Stimulated activated CD8-positive, alpha-beta memory T cell treated with anti-CD3 and anti-CD28 coated beads, Interleukin-7, amount 100 ng/mL, for 48 hours (primary cell): ENCODE measurements at places on chromosomes 7 and 10.

GRCh38 chr7:134293002-134293740 is 23.6 kb downstream of the SLC35B4 start:
- DNase-seq = no peak

- no peak for DNase-seq
Observed at GRCh38 chr7:88217675-88218428, 2.0 kb downstream of the SRI start.

- no peak for DNase-seq
Observed at GRCh38 chr7:36496576-36496975, 106.9 kb downstream of the ANLN start.

- no peak for DNase-seq
Observed at GRCh38 chr10:44046605-44047004, 338.3 kb downstream of the CXCL12 start.

- DNase-seq = no peak
Observed at GRCh38 chr10:130487566-130487965, 351.4 kb downstream of the GLRX3 start.

GRCh38 chr7:15143121-15143520 is 240.6 kb upstream of the DGKB start:
- no peak for DNase-seq

GRCh38 chr7:102834466-102834865 is 78.3 kb upstream of the LRRC17 start:
- DNase-seq = no peak

DNA sequence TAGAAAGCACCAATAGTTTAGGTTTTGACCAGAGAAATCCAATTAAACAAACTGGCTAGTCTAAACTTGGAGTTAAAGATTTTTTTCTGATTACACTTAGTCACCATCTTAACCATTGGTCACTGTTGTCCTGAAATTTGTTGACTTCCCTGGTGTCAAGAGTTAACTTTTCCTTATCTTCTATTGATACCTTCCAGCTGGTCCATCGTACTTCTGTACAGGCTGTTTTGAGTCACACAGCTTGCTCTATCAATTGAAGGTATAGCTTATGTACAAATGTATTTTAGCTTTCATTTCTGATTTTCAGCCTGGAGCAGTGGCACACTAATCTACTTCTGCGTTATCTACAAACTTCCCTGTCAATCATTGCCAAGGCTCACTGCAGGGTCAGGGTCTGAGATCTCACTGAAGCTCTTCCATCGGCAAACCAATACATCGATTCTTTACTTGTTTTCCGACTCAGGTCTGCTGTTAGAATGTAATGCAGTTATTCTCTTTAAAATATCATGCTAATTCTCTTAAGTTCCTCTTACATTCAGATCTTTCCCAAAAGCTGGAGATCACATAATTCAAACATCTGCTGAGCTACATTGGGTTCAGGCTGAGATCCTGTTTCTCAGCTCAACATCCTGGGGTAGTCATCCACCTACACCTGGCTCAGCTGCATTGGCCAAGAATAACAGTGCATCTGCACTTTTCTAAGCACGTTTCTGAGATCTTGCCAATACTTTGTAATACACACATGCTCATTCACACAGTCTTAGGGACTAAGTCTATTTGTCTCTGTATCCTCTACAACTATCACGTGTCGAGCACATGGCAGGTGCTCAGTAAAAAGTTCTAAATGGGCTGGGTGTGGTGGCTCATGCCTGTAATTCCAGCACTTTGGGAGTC is 11.3 kb downstream of the MRPS33 start:
- no peak for DNase-seq

DNA sequence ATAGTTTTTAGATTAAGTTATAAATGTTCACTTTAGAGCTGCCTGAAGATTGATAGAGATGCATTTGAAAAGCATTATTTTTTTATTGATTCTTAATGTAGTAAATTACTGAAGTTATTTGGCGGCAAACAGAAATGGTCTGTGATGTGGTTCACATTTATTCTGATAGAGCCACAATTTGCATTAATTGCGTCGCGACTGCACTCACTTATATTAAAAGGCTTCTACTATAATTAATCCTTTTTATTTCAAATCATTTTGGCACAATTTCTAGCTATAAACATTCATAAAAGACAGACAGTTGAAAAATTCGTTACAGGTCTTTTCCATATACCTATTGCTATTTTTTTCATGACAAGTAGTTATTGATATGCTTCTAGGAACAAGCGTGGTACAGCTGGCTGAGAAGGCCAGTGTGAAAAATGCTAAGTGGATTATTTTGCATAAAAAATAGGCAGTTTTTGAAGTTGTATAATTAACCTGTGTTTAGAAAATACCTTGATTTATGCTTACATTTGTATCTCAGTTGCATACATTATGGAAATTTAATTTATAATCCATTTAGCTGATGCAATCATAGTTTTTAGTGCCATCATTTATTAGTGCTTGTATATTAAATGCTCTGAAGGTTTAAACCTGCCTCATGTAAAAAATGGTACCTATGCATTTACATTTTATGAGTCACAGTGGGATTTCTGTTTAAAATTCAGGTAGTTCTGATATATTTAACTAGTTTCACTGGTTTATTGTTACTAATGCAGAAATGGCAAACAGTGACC is 92.1 kb upstream of the DNAJB6 start:
- no peak for DNase-seq

DNA sequence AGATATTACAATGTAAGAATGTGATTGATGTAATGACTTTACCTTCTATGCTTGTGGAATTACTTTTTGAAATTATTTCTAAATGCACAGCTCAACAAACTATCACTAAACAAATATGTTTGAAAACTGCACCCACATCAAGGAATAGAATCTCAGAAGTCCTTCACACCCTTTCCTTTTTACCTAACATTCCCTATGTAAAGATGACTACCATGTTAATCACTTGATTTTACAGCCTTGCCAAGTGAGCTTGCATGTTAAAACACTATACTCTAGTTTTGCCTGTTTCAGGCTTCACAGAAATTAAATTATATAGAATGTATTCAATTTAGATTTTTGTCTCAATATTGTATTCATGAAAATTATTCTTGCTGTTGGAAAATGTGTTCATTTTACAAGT is 1169.4 kb upstream of the CELF2 start:
- DNase-seq = no peak

- peak; percentile 11 for DNase-seq
Observed at GRCh38 chr7:43758822-43759683, 573 bp downstream of the BLVRA start.

DNA sequence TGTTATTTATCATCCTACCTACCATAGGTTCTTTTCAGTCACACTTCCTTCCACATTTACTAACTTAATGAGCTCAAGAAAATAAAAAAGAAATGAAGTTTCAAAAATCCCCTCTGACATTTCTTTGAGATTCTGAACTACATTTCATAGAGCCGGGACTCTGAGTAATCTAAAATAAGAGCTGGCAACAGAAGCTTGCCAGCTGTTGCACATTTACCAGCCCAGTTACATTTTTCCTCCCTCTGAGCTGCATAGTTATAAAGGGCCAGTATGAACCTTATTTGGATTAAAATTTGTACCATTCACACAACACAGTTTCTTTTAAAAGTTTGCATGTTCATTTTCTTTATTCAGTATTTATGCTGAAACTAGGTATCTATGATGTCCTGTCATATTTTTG is 119.5 kb upstream of the CAV2 start:
- no peak for DNase-seq

DNA sequence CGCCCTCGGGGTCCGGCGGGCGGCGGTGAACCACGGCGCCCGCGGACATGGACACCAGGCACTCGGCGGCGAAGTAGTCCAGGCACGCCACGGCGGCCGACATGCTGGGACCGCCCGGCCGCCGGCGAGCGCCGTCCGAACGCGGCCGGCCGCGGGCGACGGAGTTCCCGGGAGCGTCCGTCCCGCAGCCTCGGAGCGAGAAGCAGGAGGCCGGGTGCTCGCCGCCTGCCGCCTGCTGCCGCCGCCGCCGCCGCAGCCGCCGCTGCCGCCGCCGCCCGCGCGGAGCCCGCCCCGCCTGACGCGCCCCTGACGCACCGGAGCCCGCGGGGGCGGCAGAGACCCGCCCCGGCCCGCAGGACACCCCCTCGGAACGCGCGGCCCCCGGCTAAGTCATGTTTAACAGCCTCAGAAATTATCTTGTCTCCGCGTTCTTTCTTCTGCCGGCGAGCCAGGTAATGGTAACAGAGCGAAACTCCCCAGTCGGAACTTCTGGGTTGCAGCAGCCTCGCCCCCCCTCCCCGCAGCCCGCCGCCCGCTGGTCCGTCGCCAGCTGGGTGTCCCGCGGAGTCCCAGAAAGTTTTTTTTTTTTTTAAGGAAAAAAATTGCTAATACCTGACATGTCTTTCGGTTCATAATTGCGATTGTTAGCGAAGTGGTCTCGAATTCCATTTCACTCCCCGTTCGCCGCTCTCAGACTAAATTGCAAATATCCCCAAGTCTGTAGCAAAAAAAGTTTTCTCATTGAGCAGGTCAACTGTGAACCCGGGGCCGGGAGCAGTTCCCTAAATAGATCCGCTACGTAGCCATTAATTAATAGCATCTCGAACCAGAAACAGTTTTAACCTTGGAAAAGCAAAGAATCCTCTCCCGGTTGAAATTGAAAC is at the start of gene KLF14:
Gene KLF14, minus strand, starts transcription at position 277 of the 884 bp plus-strand sequence. Its CDS starts 174 bp downstream, at position 103.
- no peak for DNase-seq

GRCh38 chr7:149225656-149226055 is 13.8 kb upstream of the ZNF212 start:
- no peak for DNase-seq

DNA sequence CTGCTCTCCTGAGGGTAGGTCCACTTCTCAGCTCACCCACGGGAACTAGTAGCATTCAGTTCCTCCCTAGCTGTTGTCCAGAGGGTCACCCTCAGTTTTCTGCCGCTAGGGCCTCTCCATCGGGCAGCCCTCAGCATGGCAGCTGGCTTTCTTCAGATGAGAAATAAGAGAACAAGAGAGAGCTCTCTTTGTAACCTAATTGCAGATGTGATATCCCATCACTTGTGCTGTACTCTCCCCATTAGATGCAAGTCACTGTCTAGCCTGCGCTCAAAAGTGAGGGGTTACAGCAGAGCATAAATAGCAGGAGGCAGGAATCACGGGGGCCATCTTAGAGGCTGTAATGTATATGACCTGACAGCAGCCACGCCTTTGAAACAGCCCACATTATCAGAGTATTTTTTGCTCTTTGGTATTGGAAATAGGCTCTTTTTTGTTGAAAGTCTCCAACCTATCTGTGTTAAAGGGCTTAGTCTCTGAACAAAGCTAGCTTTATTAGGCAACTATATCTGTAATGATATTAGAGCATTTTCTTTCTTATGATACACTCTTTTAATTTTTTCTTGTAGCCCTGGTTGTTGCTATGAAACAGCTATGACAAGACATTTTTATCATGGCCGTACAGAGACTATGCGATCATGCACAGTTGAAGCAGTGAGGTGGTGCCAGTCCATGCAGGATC is 45.7 kb downstream of the CROT start:
- no peak for DNase-seq

- no peak for DNase-seq
Observed at GRCh38 chr10:17989908-17990767, 38.4 kb downstream of the SLC39A12 start.

- DNase-seq = no peak
Observed at GRCh38 chr10:113957013-113957412, 86.7 kb upstream of the ADRB1 start.

DNA sequence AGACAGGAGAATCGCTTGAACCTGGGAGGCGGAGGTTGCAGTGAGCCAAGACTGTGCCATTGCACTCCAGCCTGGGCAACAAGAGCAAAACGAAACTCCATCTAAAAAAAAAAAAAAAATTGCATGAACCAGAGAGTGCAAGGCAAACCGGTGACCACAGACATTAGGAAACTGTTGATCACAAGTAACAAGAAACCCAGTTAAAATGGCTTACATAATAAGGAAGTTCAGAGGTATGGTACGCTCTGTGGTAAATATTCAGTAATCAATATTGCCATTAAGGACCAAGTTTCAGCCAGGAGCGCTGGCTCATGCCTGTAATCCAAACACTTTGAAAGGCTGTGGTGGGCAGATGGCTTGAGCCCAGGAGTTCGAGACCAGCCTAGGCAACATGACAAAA is 9.2 kb upstream of the NT5C2 start:
- DNase-seq = no peak

DNA sequence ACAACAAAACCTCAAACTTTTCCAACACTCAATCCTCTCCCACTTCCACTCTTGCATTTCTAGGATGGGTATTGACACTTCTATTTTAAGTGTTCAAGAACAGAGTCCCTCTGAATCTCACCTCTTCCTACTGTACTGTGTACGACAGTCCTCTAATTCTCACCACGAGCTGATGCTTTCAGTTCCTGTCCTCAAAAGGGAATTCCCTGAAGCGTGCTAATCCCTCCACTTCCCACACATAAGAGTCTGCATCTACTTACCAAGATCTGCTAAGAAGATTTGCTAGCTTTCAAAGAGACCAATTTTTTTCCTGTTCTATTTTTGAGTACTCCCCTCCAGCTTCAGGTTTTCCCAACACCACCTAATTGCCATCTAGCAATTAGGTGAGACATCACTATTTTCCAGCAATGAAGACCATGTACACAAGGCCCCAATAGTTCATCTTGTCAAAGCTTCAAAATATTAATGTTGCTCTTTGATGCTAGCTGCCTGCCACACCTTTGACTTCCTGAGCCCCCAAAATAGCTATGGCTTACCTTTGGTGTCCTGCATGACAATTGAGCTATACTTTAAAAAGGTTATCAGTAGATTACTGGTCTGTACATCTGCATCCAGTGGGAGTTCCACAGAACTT is 54.4 kb downstream of the ARMH3 start:
- DNase-seq = no peak

DNA sequence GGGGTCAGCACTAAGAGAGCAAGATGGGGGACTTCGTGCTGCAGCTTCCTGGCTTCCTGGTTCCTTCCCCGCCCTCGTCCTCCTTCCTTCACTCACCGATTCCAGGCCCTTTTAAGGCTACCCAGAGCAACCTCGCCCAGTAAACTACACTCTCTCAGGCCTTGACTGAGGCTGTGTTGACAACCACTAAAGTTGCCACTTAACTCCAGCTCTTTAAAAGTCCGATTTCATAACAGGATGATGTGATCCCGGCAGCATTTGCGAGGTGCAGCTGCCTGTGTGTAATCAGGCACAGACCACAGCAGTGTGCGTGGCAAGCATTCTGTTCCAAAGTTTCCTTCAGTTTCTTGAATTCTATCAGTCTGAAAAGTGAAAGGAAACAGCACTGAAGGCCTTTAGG is 110.6 kb downstream of the RAB11FIP2 start:
- no peak for DNase-seq

DNA sequence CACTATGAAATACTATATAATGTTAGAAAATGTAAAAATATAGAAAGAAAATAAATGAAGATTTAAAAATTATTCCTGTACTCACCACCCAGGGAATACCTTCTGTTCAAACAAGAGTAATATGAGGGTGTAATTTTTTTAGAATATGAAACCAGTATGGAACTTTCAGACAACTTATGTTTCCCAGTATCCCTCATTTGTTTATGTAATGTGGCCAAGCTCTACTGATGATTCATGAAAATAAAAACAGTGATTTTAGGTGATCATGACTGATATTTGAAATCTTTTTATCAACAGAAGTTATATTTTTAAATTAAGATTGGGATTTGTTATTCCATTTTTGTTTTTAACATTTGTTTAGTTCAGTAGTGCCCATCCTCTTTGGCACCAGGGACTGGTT is 18.8 kb downstream of the SLK start:
- DNase-seq = no peak

GRCh38 chr7:149792220-149792595 is 18.8 kb upstream of the ZNF467 start:
- no peak for DNase-seq
